ENCODE measurements at places on chromosomes 11 and 22.

- DNase-seq: no peak
Measured at GRCh38 chr11:118621784-118622375, 14.5 kb downstream of the PHLDB1 start.

DNA sequence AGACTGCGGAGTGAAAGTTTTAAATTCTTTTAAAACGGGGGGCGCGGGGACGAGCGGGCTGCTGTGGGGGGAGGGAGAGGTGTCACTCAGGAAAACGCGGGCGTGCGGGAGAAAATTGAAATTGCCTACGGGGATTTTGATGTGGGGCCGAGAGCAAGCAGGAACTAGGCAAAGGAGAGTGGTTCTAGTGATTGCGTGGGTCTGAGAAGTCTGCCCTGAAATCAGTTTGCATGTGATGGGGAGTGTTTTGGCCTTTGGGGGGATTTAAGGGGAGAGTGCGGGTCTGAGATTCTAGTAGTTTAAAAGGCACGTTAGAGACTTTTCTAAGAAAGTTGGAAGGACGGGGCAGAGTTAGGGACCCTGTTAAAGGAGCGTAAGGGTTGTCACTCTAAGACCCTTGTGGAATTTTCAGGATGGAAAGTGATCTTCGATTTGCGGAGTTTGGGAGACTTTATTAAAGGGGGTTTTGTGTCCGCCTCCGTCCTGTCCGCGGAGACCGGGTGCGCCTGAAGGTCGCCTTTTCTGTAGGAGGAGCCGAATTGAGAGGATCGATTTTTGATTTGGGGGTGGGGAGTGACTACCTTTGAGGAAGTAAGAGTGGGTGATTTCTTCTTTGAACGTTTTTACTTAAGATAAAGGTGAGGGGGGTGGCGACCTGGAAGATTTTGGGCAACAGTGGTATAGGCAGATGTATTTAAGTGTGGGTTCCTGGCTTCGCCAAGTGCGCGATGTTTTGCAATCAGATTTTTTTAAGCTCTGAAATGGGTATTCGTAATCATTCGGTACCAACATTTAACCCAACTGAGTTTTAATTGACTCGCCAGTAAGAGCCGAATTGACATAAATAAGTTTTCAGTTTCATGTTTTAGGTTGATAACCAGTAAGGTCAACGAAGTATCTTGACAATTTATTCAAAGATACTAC, 1.1 kb downstream of the EED start:
- peak; percentile 20 for DNase-seq

- peak; percentile 87 for DNase-seq
Measured at GRCh38 chr22:43241138-43241597, 54.2 kb upstream of the TTLL12 start.

DNA sequence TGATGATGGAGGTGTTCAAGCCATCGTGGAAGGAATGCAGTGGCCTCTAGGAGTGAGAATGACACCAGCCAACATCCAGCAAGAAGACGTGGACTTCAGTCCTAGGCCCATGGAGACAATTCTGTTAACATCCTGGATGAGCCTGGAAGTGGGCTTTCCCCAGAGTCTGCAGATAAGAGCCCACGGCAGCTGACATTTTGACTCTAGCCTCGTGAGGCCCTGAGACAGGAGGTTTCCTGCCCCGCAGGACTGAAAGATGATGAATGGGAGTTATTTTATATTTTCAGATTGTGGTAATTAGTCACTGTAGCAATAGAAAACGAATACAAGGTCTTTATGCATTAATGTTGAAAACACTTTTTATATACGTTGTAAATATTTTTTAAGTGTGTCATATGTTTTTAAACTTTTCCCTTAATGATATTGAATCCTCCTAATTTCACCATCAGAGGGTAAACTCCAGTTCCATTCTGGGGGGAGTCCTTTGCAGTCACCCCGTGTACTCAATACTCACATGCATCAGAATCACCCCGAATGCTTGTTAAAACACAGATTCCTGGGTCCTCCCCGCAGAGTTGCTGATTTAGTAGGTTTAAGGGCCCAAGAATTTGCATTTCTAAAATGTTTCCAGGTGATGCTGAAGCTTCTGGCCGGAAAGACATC, 570 bp upstream of the TPCN2 start:
- DNase-seq: no peak

- DNase-seq: no peak
Measured at GRCh38 chr11:1967641-1968225, 20.6 kb downstream of the MRPL23 start.

DNA sequence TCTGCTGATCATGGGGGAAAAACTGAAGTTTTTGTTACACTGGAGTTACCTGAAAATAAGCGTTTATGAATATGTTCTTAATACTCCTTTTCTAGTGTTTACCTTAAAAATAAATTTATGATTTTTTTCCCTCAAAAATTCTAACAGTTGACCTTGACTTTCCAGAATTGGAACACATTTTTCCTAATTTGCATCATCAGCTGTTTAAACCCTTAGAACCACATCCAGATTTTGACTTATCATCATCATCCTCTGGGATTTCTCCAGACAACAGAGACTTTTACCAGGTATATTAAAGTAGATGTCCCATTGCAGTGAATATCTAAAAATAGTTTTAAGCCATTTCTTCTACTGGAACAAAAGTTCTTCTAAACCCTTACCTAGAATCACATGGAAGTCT, 17.2 kb downstream of the TAF1D start:
- DNase-seq: no peak

GRCh38 chr11:70488171-70488703, 89.9 kb downstream of the CTTN start:
- DNase-seq: no peak

- no peak for DNase-seq
Measured at GRCh38 chr11:116263019-116263418, 509.8 kb downstream of the BUD13 start.

DNA sequence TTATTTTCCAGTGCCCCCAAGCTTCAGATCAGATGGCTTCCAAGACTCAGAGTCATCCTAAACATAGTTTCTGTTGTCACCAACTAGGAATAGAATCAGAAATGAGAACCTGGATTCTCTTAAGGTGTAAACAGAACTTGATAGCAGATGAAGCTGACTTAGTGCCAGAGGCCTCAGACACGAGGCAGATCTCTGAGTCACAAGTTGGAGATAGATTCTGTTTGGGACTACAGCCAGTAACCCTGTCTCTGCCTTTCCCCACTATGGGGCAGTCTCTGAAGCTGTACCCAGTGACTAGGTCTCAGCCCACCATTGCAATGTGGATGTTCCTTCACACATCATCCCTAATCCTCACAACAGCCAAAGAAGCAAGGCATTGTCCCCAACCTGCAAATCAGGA, 25.4 kb downstream of the NEU3 start:
- no peak for DNase-seq

GRCh38 chr11:34358728-34359547, 1.1 kb upstream of the ABTB2 start:
- peak; percentile 90 for DNase-seq

- peak; percentile 46 for DNase-seq
Measured at GRCh38 chr22:41177622-41178424, 27.3 kb upstream of the L3MBTL2 start.

DNA sequence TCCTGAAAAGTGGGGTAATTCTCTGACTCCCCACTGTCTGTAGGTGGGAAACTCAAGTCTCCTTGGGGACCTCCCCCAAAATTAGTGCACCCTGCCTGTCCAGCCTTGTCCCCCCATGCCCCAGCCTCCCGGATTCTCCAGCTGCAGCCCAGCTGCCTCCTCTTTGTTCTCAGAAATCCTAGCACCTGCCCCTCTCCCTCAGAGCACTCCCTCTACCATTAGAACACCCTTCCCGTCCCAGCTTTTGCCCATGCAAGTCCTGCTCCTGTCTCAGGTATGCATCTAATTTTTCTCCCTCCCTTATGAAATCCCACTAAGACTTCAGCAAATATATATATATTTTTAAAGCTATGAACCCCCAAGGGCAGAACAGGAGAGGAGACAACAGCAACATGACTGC, 37.3 kb downstream of the LRFN4 start:
- no peak for DNase-seq

GRCh38 chr22:19696504-19697276, 17.6 kb upstream of the SEPTIN5 start:
- no peak for DNase-seq

- no peak for DNase-seq
Measured at GRCh38 chr11:113574586-113574985, 99.4 kb upstream of the DRD2 start.

GRCh38 chr11:104694259-104695064, 203.8 kb downstream of the CASP12 start:
- DNase-seq: no peak

DNA sequence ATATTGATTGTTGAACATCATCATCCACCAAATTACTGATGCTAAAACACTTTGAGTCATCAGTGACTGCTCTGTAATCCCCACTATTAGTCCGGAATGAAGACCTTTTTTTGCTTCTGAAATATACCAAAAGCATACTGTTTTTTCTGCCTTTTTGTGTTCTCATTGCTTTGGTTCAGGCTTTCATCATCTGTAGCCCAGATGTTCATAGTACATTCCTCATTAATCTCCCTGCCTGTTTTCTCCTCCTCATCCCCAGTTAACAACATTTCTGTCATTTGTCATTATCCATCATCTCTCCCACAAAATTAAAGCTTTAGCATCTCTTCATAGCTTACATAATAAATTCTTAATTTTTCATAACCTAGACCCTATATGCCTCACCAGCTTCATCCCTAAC, 9.2 kb downstream of the CEP57 start:
- no peak for DNase-seq

DNA sequence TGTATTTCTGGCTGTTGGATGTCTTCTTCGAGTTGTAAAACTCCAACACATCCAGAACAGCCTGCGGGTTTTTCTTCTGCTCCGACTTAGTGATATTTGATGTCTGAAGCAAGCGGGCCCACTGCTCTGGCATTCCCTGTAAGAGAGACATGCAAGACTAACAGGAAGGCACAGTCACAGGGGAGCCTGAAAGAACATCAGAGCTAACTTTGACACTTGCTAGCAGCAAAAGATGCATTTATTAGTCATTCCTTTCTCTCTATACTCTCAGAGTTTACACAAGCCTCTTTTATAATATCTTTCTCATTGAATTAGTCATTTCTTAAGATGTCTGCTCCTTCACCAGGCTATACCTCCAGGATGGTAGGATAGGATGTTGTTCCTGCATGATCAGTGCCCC, 77.8 kb upstream of the GDPD4 start:
- no peak for DNase-seq

DNA sequence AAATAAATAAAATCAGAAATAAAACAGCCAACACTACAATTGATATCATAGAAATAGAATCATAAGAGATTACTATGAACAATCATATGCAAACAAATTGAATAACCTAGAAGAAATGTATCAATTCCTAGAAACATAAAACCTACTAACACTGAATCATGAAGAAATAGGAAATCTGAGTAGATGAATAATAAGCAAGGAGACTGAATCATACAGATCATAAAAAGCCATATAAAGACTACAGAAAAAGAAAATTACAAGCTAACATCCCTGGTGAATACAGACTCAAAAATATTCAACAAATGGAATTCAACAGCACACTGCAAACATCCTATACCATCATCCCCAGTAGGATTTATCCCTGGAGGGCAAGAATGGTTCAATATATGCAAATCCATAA, 135.6 kb downstream of the SBF2 start:
- no peak for DNase-seq

DNA sequence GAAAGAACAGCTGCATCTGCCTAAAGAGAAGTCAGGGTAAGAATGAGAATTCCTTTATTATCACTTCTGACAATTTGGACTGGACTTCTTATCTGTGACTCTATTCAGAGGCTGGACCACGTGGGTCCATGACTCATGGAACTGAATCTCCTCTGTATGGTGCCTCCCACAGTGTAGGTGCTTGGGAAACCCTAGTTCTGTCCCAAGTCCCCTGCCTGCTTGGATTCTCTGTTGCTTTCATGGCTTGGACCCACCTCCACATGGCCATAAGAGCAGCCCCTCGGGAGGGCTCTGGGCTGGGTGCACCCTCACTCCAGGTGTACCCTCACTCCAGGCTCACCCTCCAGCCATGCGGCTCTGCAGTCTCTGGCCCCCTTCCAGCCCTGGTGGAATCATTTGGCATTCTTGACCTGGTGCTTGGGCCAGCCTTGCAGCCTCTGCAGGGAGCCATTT, 153.4 kb downstream of the CACNA1I start:
- no peak for DNase-seq

DNA sequence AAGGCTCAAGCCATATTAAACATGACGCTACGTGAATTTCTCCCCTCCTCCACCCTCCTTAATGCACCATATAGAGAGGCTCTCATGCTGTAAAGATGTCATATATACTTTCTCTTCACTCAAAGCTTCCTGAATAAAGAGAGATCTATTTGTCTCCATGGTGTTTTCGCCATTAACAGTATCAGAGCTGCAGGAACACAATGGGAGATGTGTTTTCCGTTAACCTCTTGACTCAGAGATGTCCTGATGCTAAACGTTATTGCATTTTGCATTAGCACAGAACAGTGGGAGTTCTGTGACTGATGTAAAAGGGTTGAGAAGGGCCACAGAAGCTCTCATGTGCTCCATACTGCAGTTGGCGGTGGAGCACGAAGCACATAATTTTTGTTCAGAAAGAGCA, 25.7 kb upstream of the BLID start:
- DNase-seq: no peak

DNA sequence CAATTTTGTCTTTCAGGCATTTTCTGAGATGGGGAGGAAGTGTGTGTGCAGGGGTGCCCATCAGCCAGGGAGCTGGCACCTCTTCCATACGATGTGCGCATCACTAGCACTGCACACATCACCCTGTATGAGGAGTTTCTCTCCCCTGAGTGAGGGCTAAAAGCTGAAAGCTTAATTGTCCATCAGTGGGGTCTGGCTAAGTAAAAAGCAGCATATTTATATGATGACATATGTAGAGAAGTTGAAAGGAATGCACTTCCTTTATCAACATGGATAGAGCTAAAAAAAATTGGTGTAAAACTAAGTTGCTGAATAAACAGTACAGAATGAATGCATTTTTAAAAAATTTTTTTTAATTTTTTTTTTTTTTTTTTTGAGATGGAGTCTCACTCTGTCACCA, 4.0 kb downstream of the VSTM5 start:
- DNase-seq: no peak

- DNase-seq: no peak
Measured at GRCh38 chr11:76523786-76524436, 79.1 kb downstream of the EMSY start.

- DNase-seq: no peak
Measured at GRCh38 chr11:35483131-35483820, 42.1 kb downstream of the PAMR1 start.

DNA sequence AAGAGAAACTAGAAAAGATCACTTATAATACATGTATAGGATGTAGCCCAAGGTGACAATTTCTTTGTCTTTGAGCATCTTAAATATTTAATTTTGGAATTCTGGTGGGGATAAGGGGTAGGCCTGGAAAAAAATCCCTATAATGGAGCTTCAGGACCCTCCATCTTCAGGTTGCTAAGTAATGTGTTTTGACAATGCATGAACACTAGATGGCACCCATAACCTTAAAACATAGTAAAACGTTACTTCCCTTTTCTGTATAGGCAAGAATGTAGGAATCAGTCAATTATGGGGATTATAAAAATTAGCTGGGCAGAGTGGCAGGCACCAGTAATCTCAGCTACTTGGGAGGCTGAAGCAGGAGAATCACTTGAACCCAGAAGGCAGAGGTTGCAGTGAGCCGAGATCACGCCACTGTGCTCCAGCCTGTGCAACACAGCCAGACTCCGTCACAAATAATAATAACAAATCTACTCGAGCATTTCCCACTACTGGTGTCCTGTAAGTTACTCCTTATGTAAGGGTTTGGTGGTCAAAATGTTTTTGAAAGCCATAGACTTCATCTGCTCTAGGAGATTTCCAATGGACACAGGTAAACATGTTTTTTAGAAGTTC, 541.9 kb upstream of the CCDC90B start:
- no peak for DNase-seq
